ENCODE measurements at places on chromosomes 5 and 9.

DNA sequence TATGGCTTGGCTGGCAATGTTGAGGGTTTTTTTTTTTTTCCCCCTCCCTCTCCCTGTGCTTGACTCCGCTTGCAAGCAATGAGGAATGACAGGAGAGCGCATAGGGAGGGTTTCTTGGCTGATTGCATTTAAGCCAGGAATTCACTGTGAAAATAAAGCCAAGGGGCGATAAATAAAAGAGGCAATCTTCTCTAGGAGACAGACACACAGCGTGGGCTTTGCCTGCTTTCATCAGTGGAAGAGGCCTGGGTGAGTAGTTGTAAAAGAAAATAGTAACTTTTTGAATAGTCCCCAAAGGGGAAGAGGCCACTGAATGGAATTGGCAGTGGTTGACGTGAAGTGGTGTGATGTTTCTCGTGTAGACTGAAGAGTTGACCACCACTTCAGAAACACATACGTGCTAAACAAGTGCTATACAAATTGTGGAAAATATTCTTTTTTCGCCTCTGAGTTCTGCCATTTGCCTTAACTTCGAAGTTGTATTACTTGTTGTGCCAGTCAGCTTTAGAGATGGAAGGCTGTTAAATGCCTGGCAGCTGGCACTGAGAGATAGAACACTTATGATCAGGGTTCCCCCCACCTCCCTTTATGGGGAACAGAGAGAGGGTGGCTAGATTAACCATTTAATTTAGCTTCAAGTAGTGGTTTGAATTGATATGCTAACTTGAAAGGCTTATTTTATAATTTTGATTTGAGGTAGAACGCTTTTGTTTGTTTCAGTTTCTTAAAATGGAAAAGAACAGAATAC lies 3.0 kb downstream of the ZSWIM6 start:
- no peak for DNase-seq

- DNase-seq, result no peak
Measured at GRCh38 chr5:123092696-123093095, 3.7 kb downstream of the PRDM6 start.

- DNase-seq, result no peak
Measured at GRCh38 chr9:113042884-113043657, 13.5 kb downstream of the ZFP37 start.

DNA sequence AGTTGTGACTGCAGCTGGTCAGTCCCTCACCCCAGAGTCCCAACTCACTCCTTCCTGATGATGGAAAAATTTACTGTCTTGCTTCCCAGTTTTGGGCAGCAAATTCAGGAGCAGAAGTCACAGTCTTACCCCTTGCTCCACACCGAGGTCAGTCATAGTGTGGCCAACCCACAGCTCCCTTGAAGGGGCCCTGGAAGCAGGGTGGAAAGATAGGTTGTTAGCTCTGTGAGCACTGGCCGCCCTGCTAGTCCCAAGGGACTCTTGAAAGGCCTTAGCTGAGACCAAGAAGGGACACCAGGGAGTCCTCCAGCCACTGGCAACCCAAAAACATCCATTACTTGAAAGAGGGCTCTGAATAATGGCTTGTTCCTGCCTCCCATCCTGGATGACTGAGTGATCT lies 40.0 kb downstream of the GSN start:
- peak; percentile 13 for DNase-seq

- DNase-seq, result no peak
Measured at GRCh38 chr9:103839197-103839596, 254.9 kb upstream of the SMC2 start.

DNA sequence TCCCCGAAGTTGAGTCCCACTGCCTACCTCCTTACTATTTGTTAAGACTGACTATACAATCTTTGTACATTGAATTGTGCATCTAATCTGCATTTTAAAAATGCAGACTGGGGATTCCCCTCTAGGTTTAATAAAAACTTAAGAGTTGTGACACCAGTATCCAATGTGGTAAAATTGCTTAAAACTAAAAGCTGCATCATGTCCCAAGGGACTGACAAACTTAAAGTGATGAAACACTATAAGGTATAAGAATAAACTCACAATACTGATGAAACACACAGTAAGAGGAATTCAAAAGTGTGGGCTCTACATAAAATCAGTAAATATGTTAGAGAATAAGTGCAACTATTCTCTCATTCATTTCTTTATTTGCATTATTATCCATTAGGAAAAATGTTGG lies 1905.1 kb downstream of the MAT2B start:
- DNase-seq, result no peak

GRCh38 chr9:137441289-137441934 lies at the start of gene ENTPD8:
Gene ENTPD8, minus strand, starts transcription at chr9:137441357. Its CDS starts 3,072 bp downstream, at chr9:137438285.
- DNase-seq, result peak; percentile 60
